ENCODE measurements at places on chromosomes 3 and 15.

DNA sequence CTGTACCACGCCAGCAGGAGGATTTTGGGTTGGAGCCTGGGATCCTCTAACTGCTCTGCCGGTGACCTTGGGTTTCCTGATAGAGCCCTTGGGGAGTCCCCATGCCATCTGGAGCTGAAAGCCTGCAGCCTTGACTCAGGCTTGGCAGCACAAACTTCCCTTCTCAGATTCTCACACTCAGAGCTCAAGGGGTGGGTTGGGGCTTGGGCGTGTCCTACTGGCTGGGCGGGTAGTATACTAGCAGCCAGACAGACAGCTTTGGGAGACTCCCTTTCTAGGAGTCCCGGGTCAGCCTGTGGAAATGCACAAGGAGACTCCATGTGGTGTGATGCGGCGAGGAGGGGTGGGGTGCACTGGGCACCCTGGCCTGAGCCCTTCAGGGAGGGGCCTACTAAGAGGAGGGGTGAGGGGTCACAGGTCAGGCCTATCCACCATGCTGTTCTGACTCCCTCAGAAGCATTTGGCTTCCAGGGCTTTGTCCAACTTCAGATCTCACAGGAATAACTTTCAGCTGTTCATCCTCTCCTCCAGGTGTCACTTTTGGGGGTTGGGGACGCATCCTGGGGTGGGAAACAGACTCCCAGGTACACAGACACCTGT lies 21.6 kb upstream of the PLXNA1 start:
- peak; percentile 41 for DNase-seq

- no peak for DNase-seq
These were observed 47.0 kb downstream of the LRIG1 start for GRCh38 chr3:66453651-66454463.

DNA sequence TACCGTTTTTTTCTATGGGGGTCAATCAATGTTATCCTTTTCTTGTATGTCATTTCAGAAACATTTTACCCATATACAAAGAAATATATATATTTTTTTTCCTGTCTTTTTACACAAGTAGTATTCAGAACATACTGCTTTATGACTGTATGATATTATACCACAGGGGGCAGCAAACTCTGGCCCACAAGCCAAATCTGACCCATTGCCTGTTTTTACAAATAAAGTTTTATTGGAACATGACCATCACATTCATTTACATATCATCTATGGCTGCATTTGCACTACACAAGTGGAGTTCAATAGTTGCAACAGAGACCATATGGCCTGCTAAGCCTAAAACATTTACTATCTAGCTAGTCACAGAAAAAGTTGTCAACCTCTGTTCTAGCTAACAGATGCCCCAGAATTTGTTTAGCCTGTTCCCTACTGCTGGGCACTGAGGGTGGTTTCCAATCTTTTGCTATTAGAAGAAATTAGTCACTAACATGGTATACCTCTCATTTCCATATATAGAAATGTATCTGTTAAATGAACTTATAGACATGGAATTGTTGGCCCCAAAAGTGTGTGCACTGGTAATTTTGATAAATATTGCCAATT lies 57.7 kb downstream of the BFSP2 start:
- DNase-seq: no peak

DNA sequence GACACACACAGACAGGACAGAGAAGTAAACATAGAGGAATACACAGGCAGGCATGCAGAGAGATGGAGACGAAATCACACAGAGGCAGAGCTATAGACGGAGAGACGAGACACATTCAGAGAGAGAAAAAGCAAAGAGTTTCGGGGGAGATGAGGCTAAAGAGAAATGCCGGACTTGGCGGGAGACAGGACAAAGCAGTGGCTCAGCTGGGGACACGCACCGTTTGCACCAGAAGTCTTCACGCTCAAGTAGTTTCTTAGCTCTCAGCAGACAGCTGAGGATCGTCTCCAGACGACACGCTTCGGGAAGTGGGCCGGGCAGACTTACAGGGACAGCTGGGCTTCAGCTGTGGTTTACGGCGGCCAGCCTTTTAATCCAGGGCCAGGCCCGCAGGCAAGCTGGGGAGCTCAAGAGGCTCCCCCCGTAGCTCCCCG lies 56.2 kb upstream of the DLG1 start:
- DNase-seq: peak; percentile 73

GRCh38 chr3:117995842-117996437 lies 1038.7 kb downstream of the IGSF11 start:
- no peak for DNase-seq

- DNase-seq: no peak
These were observed 235.9 kb downstream of the ARRDC4 start for GRCh38 chr15:98196371-98196770.

GRCh38 chr3:34016925-34017587 lies 218.6 kb downstream of the PDCD6IP start:
- peak; percentile 44 for DNase-seq

DNA sequence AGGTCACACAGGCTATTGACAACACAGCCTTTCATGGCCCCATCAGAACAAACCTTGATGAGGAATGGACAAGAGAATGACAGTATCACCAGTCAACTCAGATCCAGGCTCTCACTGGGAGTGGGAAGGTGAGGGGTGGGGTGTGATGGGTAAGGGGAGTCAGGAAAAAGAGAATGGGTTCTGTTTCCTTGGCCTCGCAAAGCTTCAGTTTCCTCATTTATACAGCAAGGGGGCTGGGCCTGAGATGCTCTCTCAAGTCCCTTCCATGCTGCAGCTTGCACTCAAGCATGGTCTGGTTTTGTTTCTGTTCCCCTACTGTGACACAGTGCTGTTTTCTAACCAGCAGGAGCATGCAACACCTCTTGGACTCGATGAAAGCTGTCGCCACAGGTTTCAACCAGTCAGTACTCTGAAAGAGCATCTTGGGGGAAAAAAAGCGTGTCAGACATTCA lies 65.7 kb upstream of the IL12A start:
- DNase-seq: no peak

GRCh38 chr3:9681723-9682081 lies 21.9 kb upstream of the CPNE9 start:
- DNase-seq: no peak

DNA sequence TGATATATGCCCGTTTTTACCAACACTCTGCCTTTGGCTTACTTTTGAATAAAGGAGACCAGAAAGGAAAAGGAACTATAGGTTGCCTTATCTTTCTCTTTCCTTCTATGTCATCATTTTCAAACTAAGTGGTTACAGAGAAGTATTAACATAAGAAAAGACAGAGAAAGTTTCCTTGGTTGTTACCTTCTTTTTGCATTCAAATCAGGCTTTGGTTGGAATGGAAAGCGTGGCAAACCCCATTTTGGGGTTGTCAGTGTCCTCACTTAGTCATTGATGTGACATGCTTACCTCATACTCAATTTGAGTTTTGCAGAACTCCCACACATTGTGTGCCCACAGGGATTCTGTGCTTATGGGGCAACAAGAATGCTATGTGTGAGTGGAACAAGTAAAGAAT lies 3.7 kb upstream of the THRB start:
- DNase-seq: no peak

DNA sequence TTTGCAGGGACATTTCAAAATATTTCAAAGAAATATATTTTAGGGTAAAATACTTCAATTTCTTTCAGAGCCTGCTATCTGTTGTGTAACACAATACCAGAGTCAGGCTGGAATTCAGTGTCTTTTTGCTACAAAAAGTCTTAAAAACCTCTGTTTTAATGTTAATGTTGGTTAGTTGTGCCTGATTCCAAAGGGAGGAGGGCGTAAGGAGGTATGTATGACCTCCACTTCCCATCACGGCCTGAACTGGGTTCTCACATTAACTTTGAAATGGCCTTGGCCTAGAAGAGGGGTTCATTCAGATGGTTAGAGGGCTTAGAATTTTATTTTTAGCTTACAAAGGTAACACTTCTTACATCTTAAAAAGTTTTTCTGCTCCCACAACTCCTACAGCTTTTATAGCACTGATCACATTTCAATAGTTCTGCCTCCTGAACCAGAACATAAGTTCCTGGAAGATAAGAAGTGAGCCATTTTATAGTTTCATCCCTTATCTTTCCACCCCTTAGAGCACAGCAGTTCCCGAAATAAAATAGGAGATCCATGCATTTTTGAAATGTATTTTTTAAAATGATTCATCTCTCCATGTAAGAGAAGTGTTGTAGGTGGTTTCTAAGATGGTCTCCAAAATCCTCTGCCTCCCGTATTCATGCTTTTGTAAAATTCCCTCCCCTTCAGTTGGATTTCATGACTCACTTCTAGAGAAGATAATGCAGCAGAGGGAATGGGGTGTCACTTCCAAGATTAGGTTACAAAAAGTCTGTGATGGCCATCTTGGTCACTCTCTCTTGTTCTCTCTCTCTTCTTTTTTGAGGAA lies 543.1 kb upstream of the NECTIN3 start:
- no peak for DNase-seq

GRCh38 chr15:74580538-74581350 lies 34.9 kb upstream of the CLK3 start:
- no peak for DNase-seq

- DNase-seq: peak; percentile 57
These were observed 736 bp downstream of the ARHGEF26 start for GRCh38 chr3:154121701-154122551.

GRCh38 chr3:44870375-44871061 lies 3.9 kb upstream of the TGM4 start:
- DNase-seq: no peak

Data from M059J (cell line).